GM12878 (cell line): ENCODE measurements at places on chromosomes 4 and X. TPM values are rescaled to one million over a fixed set of nuclear protein-coding genes. Genes with fewer than 3 reads are reported as not detected.

The LGI2 gene
- total RNA-seq = not detected in 2 replicates

The MAD2L1 gene
- total RNA-seq = 61.6 and 74.0 TPM in 2 replicates

The ZNF157 gene
- 0.11 TPM in 1 of 2 replicates, not detected in the other for total RNA-seq

The EPGN gene
- not detected in 2 replicates for total RNA-seq

The MED12 gene
- 28.5 and 28.8 TPM in 2 replicates for total RNA-seq

The EOLA2 gene
- total RNA-seq = 41.0 and 48.7 TPM in 2 replicates

The HAUS7 gene
- total RNA-seq = 40.5 and 44.5 TPM in 2 replicates

The NSG1 gene
- 0.10 TPM in 1 of 2 replicates, not detected in the other for total RNA-seq

The PAGE2 gene
- total RNA-seq = not detected in 2 replicates

The ETDA gene
- total RNA-seq = not detected in 2 replicates

The ESX1 gene
- total RNA-seq = not detected in 2 replicates

The TCEAL2 gene
- not detected in 2 replicates for total RNA-seq

The FAM47E gene
- total RNA-seq = not detected in 2 replicates

The RAB33B gene
- 6.0 and 6.1 TPM in 2 replicates for total RNA-seq

The PWWP3B gene
- total RNA-seq = not detected in 2 replicates

DNA sequence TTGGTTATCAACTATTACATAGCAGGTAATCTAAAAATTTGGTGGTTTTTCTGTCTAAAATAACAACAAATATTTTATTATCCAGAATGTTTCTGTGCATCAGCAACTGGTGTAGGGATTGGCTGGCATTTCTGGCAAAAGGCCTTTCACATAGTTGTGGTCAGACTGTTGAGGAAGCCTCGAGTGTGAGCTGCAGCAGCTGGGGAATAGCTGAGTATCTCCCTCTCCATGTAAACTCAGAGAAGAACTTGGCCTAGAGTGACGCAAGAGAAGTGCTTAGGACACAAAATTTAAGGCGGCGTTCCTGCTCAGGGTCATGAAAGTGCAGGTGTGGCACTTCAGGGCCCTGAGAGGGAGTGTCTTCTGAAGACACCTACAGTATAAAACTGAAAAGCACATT, 558.9 kb downstream of the SPOCK3 start:
- no peak for DNase-seq

- DNase-seq = no peak
Observed at GRCh38 chrX:9163214-9163709, 129.3 kb upstream of the FAM9B start.

- DNase-seq = no peak
Observed at GRCh38 chrX:70577442-70577841, 132.8 kb downstream of the DLG3 start.

GRCh38 chr4:166012129-166013030, 139.3 kb downstream of the TLL1 start:
- no peak for DNase-seq

DNA sequence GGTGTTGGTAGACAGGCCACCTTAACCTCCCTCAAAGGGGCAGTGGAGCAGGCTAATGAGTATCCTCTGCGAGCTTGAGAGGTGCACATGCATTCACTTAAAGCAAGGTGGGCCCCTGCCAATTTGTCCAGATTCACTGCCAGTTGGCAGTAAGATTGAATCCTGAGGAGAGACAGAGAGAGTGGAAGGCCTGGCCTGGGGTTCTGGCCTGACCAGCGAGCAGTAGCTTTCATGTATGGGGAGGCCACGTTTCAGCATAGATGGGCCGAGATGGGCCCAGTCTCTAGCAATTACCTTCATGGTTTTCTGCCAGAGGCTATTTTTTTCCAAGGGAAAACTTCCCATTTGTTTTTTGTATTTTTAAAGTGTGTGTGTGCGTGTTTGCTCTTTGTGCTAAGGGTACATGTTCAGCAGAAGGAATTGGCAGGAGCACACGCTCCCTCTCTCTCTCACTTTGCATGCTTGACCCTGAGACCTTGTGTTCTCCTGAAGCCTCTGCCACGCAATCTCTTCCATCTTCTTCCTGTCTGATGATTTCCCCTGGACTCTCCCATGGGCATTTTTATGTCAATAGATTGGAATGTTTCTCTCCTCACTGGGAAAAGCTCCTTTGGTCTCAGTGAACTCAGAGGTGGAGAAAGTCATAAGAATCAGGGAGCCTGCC, 215.8 kb upstream of the SFRP2 start:
- no peak for DNase-seq

DNA sequence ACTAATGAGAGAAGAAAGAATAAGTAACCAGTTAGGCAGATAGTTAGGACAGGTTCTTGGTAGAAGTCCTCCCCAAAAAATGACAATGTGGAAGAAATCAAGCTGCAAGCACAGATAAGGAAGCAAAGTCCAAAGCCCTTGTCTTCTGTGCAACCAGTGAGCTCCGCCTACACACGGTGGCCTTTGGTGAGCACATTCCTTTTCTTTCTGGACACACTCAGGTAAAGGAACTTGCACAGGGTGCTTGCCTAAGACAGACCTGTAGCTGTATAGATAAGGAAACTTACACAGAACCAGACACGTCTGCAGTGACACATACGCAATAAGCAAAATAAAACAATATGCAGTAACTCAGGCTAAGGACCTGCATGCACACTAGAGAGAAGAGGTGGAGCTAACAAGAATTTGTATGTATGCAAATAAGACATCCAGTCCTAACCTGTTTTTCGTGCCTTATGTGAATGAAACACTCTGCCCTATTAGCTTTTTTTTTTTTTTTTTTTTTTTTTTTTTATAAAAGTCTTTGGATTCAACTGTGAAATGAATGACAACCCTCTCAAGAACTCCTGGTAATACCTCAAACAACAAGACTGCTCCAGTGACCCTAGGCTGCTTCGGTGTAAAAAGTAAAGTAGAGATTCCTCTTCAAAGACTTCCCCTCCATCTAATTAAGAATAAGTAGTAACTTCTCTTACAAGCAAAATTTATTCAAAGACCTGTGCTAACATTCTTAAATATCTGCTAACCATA, 48.8 kb downstream of the UGT2B10 start:
- DNase-seq = no peak

- no peak for DNase-seq
Observed at GRCh38 chr4:132592340-132592739, 556.8 kb upstream of the PCDH10 start.

- no peak for DNase-seq
Observed at GRCh38 chr4:123479944-123480343, 83.3 kb downstream of the SPRY1 start.

GRCh38 chrX:16511796-16512776, 137.9 kb upstream of the S100G start:
- no peak for DNase-seq

- DNase-seq = no peak
Observed at GRCh38 chrX:77740376-77740905, 45.6 kb downstream of the ATRX start.

DNA sequence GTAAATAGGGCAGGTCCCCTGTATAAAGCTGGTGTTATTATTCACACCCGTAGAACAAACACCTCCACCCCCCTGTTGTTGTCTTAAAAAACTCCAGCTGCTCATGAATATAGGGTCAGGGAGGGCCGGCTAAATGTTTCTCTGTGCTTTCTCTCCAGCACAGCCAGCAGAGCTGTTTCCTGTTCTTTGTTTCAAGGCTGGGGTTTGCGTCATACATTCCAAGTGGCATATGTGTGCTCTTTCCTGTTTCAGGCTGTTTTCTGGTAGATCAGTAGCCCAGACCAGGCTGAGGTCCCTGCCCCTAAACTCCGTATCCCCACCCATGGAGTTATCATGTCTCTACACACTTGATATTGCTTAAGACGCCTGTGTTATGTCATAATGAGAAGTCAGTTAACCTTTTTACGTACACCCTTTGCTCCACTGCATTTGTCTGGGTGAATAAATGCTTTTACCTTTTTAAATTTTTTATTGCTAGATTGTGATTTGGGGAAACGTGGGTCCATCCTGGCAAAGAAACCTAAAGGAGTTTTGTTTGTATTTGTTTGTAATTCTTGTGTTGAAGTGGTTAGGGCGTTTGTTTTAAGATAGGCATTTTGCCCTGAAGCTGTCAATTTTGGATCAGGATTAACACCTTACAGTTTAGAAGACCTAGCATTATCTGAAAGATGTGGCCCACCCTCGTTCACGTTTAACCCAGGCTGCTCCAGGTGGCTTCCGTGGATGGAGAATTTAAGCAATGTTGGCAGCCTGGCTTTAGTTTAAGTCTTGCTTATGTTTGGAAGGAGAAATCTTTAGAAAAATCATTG, 3.3 kb downstream of the KLF3 start:
- no peak for DNase-seq

GRCh38 chrX:154855256-154855655, 20.8 kb upstream of the SMIM9 start:
- DNase-seq = no peak

- peak; percentile 24 for DNase-seq
Observed at GRCh38 chr4:185896817-185897488, 85.0 kb upstream of the SORBS2 start.

GRCh38 chr4:80486603-80487002, 151.1 kb downstream of the CFAP299 start:
- no peak for DNase-seq

DNA sequence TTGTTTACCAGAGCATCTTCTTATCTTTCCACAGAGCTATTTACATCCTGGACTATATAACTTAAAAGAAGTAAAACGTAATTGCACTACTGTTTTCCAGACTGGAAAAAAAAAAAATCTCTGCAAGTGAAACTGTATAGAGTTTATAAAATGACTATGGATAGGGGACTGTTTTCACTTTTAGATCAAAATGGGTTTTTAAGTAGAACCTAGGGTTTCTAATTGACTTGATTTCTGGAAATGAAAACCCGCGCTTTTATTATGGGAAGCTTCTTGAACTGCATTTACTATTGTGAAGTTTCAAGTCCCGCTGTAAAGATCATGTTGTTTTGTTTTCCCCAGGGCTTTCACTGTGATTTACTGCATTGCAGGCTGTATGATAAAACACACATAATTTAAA, 162.7 kb downstream of the STIM2 start:
- DNase-seq = no peak

DNA sequence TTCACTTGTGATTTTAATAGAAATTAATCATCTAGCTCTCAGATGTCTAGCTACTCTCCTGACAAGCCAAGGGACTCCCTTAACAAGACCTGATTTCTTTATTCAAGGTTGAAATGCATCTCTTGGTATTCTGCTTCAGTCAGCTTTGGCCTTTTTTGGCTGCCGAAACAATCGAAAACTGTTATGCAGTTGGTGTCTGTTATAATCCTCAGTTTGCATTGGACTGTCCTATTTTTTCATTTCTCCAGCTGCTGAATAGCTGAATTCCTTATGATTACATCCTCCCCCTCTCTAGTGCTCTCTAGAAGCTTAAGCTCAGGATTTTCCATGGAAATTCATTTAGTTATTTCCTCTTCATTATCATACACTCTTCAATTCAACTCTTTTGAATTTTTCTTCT, 177.2 kb downstream of the TRIML1 start:
- no peak for DNase-seq
